Calu3 (cell line): ENCODE measurements at places on chromosomes 7 and 10. TPM values are rescaled to one million over a fixed set of nuclear protein-coding genes. Genes with fewer than 3 reads are reported as not detected.

The PHKG1 gene
- 1.1 and 2.6 TPM in 2 replicates for total RNA-seq

The TEX36 gene
- not detected in 2 replicates for total RNA-seq

The WDFY4 gene
- not detected in 2 replicates for total RNA-seq

The MSMB gene
- total RNA-seq, result 2.4 and 7.4 TPM in 2 replicates

The IRF5 gene
- total RNA-seq, result 11.4 and 13.4 TPM in 2 replicates

GRCh38 chr10:98107644-98108430 is 26.6 kb upstream of the R3HCC1L start:
- H3K4me3 ChIP-seq, result no peak overlapping the region
- H3K36me3 ChIP-seq, result no peaks in the 10 kb centered on the region
- DNase-seq, result no peak
- no peak overlapping the region for H3K27ac ChIP-seq
- peaks cover 81% of the 10 kb centered on the region for H3K27me3 ChIP-seq
- no peaks in the 10 kb centered on the region for H3K4me1 ChIP-seq

DNA sequence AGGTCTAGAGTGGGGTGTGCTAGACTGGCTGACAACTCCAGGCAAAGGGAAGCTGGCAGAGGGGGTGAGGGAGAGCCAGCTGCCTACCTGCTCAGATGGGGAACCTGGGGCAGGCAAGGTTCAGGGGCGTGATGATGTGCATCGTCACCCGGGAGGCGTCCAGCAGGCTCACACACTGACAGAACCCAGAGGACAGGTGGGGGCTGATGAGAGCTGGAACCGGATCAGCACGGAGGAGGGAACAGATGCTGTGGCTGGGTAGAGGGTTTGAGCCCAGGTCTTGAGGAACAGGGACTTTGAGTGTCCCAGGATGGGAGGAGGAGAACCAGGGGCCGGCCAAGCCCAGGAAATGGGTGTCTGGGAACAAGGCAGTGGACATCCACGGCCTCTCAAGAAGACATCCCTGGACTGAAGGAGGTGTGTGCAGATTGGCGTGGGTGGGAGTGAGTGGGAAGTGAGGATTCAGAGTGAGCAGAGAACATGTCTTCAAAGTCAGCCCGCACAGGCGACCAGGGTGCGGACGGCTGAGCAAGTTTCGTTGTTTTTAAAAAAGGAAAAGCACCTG is 3.9 kb downstream of the RASGEF1A start:
- no peak for DNase-seq
- peaks cover 19% of the 10 kb centered on the region for H3K4me1 ChIP-seq
- H3K27ac ChIP-seq, result no peak overlapping the region
- peaks cover 42% of the 10 kb centered on the region for H3K27me3 ChIP-seq

DNA sequence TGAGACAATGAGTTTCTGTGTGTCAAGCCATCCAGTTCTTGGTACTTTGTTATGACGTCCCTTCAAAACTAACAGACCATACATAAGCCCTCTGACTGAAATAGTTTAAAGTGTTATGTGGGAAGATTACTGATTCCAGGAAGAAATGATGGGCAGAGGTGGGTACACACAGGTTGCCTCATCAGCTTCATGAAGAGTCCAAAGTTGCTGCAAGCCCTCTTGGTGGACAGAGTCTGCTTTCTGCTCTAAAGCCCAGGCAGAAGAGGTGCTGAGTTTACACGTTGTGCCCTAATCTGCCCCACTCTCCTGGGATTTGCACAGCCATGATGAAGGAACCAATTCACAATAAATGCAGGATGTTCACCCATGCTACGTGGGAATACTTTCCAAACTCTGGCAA is 187.4 kb downstream of the PARD3 start:
- H3K4me3 ChIP-seq, result no peak overlapping the region
- H3K4me1 ChIP-seq, result peaks cover 29% of the 10 kb centered on the region
- H3K27me3 ChIP-seq, result no peaks in the 10 kb centered on the region
- no peak overlapping the region for H3K27ac ChIP-seq

GRCh38 chr7:79317728-79318127 is 135.7 kb downstream of the MAGI2 start:
- H3K4me3 ChIP-seq, result no peak overlapping the region
- H3K4me1 ChIP-seq, result peaks cover 11% of the 10 kb centered on the region
- DNase-seq, result no peak
- H3K27ac ChIP-seq, result peak overlapping the region; percentile 51
- H3K27me3 ChIP-seq, result no peaks in the 10 kb centered on the region
- H3K36me3 ChIP-seq, result no peaks in the 10 kb centered on the region

- no peaks in the 10 kb centered on the region for H3K36me3 ChIP-seq
- H3K27me3 ChIP-seq, result no peaks in the 10 kb centered on the region
- H3K4me1 ChIP-seq, result peaks cover 13% of the 10 kb centered on the region
- no peak overlapping the region for H3K27ac ChIP-seq
- no peak for DNase-seq
- H3K4me3 ChIP-seq, result no peak overlapping the region
Observed at GRCh38 chr10:27446091-27446918, 57.8 kb upstream of the RAB18 start.

DNA sequence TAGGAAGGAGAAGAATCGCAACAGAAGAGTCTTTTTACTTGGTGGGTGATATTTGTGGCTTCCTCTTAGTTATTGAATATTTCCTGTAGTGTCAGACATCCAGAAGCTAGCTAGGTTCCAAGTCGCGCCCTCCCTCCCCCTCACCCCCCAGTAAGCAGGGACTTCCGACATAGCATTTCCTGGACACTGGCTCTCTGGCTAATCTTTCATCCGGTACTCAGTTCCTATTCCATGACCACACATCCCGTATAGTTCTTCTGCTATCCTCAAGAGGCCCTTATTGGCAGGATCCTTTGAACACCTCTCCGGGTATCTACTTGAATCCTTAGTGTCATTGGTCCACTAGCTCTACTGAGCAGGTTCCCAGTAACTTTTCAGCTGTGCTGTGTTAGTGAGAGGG is 167.8 kb downstream of the HDAC9 start:
- DNase-seq, result no peak
- H3K27ac ChIP-seq, result no peak overlapping the region
- H3K27me3 ChIP-seq, result no peaks in the 10 kb centered on the region
- H3K36me3 ChIP-seq, result peaks cover 6% of the 10 kb centered on the region

DNA sequence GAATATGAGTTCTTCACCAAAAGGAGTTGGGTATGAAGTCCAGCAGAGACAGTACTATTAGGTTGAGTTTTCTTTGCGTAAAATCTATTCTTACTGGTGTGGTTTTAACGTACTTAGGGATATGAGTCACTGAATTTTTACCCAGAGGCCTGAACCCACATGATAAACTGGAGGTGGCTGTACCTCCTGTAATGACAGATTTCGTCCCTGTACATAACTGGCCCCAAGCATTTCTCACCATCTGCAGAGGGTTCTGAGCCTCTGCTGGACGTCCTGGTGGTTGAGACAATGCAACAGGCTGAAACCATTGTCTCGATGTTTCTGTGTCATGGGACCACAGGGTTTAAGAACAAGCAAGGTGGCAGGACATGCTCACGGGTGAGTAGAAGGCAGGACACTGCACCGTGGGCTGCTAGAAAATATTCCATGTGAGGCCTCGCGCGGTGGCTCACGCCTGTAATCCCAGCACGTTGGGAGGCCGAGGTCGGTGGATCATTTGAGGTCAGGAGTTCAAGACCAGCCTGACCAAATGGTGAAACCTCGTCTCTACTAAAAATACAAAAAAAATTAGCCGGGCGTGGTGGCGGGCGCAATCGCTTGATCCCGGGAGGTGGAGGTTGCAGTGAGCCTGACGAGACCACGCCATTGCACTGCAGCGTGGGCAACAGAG is 233.9 kb downstream of the DNAJB6 start:
- peaks cover 5% of the 10 kb centered on the region for H3K36me3 ChIP-seq
- H3K4me3 ChIP-seq, result no peak overlapping the region
- peaks cover 11% of the 10 kb centered on the region for H3K4me1 ChIP-seq
- DNase-seq, result no peak

DNA sequence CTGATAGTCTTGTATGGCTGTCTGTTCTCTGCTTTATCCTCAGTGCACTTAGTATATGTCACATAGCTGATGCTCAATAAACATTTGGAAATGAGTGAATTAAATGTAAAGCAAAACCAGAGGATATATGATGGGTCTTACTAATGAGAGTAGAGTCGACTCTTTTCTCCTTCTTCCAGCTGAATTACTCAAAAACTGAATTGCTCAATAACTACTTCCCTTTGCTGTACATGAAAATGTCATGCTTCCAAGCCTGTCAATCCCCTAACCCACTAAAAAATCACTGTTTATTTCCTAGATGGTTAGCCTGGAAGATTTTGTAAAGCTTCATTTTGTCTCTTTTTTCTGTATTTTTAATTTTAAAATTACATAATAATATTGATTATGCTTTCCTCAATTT is 88.0 kb downstream of the OR13A1 start:
- H3K4me3 ChIP-seq, result no peak overlapping the region
- no peak overlapping the region for H3K27ac ChIP-seq
- no peaks in the 10 kb centered on the region for H3K4me1 ChIP-seq
- DNase-seq, result no peak

DNA sequence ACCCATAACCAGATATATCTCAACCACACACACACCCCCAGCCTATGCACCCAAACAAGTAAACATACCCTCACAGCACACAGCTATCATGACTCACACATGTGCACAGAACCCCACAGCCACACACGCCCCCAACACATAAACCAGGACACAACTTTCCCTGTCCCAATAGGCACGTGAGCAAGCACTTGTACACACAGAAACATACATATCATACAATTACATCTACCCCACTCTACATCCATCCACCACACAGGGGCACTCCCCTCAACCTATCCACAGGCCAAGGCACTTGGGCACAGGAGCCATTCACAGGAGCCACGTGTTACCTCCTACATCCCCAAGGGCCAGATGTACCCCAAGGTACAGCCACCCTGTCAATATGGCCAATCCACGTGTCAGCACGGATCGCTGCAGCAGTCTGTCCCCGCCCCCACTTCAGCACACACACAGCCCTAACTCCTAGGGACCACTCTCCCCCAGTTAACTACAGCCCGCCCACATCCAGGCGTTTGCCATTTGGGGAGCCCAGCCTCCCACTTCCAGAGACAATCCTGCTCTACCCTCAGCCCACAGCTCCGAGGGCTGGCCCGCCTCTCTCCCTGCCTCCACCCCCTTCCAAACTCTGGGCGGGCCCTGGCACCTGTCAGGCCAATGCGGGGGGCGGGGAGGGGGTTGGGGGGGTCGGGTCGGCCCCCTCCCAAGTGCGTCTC is 163.5 kb downstream of the SH3PXD2A start:
- peaks cover 20% of the 10 kb centered on the region for H3K4me1 ChIP-seq
- DNase-seq, result no peak

DNA sequence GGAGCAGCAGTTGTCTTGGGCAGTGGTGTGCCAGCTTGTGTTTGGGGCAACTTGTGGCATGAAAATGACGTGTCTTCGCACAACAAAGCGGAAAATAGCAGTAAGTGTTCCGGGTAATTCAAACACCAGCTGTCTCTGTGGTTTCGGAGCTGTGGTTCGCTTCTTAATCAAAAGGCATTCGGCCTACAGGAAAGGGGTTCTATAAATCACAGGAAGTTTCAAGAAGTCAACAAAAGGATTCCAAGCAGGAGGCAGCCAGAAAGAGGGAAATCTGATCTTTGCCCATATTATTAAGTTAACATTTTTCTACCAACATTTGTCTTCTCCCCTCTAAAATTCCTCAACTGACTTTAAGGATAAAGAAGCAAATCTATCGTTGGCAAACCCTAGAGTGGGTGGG is 353.4 kb downstream of the FGFR2 start:
- no peak for DNase-seq
- no peak overlapping the region for H3K4me3 ChIP-seq
- peaks cover 6% of the 10 kb centered on the region for H3K36me3 ChIP-seq
- peaks cover 21% of the 10 kb centered on the region for H3K4me1 ChIP-seq

DNA sequence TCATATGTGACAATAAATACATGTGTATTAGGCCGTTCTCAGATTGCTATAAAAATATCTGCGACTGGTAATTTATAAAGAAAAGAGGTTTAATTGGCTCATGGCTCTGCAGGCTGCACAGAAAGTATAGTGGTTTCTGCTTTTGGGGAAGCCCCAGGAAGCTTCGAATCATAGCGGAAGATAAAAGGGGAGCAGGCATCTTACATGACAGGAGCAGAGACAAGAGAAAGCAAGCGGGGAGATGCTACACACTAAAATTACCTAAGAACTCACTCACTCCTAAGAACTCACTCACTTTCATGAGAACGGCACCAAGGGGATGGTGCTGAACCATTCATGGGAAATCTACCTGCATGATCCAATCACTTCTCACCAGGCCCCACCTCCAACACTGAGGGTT is 284.9 kb downstream of the OTUD1 start:
- DNase-seq, result no peak
- H3K4me3 ChIP-seq, result no peak overlapping the region
- H3K27me3 ChIP-seq, result no peaks in the 10 kb centered on the region
- H3K36me3 ChIP-seq, result no peaks in the 10 kb centered on the region
- no peaks in the 10 kb centered on the region for H3K4me1 ChIP-seq

GRCh38 chr7:155752756-155753445 is 59.4 kb downstream of the SHH start:
- no peak overlapping the region for H3K27ac ChIP-seq
- H3K4me1 ChIP-seq, result peaks cover 16% of the 10 kb centered on the region
- no peak for DNase-seq
- H3K36me3 ChIP-seq, result peaks cover 17% of the 10 kb centered on the region
- no peak overlapping the region for H3K4me3 ChIP-seq

GRCh38 chr10:110829721-110830410 is 41.9 kb upstream of the PDCD4 start:
- no peak for DNase-seq
- H3K27ac ChIP-seq, result no peak overlapping the region
- H3K4me1 ChIP-seq, result no peaks in the 10 kb centered on the region

DNA sequence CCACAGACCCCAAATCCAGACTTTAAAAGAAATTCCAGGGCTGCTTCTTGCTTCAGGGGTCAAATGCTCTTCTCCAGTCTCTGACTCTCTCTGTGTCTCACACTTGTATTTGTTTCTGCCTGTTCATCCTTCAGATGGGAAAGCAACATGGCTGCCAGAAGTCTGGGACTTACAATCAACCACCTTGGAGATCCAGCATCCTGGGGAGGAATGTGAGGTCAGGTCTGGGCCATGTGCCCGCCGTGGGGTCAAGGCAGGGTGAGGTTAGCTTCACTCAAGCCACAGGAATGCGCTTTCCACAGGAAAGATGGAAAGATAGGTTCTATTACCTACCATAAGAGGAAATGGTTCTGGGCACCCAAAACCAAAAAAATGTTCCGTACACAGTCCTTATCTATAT is 34.3 kb upstream of the NPVF start:
- H3K27ac ChIP-seq, result peak overlapping the region; percentile 31
- H3K27me3 ChIP-seq, result peaks cover 32% of the 10 kb centered on the region
- H3K36me3 ChIP-seq, result no peaks in the 10 kb centered on the region
- peaks cover 37% of the 10 kb centered on the region for H3K4me1 ChIP-seq
- DNase-seq, result peak; percentile 78
